ENCODE measurements at places on chromosomes 5 and 9.

GRCh38 chr9:131333771-131334628 lies 44.5 kb downstream of the PLPP7 start:
- no peak for DNase-seq

DNA sequence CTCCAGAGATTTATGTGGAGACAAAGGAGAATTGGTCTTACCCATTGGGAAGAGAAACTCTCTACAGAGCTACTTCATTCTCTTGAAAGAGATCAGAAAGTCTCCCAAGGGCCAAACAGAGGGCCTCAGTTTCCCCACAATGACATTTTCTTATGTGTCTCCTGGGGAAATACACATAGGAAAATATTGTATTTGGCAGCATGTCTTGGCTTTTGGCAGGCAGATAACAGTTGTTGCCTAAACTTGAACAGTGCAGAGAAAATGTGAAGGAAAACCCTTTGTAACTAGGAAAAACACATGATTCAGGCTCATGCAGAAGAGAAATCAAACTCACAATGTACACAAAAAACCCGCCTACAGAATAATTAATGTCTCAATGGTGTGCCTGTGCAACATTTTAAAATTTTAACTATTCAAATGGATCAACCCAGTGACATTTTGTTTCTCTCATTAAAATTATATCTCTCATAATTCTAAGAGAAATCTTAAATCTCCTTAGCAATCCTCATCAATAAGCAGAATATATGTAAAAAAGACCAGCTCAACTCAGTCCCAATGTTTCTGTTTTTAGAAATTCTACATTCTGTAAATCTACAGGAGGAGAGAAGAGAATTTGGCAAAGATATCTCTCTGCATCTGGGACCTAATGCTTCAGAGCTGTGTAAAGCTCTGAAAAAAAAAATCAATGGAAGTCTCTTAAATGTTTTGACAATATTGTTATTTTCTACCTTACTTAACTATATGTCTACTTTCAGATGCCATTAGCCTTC lies 205.1 kb downstream of the ADAMTSL1 start:
- DNase-seq, result no peak

DNA sequence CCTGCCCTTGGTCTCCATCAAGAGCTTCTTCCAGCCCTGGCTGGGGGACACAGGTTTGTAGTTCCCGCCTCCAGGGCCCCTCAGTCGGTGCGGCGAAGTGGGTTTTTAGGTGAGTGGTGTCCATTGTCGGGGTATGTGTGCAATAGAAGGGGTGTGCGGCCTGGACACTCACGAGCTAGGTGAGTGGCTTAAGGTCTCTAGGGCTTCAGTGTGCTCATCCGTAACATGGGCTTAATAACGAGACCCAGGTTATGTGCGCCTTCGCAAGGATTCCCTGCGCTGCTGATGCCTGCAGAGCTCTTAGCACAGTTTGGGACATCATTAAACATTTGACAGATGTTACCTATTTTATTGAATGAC lies 656 bp downstream of the CEP78 start:
- no peak for DNase-seq

DNA sequence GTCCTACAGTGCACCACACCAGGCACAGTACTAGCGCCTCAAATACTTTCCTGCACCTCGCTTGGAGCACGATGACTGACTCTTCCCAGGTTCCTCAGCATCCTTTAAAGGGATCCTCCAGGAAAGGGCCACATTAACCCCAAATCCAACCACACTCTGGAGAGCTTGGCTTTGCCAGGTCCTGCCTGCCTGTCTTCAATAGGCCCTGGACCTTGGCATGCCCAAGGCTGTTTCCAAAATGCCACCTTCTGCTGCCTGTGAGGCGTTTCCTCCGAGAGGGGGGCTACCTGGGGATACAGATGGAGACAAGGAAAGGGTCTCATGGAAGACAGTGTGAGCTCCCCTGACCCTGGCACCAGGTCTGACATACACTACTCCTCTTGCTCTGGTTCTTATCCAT lies 169.9 kb downstream of the DAB2IP start:
- no peak for DNase-seq

- DNase-seq, result no peak
Observed at GRCh38 chr9:11973011-11973410, 720.2 kb upstream of the TYRP1 start.

GRCh38 chr5:142235870-142236672 lies 88.8 kb downstream of the SPRY4 start:
- DNase-seq, result no peak

Data from cortex of kidney (tissue), 1 donor.